Astrocyte of the spinal cord (primary cell): ENCODE measurements at places on chromosomes 11 and 22.

DNA sequence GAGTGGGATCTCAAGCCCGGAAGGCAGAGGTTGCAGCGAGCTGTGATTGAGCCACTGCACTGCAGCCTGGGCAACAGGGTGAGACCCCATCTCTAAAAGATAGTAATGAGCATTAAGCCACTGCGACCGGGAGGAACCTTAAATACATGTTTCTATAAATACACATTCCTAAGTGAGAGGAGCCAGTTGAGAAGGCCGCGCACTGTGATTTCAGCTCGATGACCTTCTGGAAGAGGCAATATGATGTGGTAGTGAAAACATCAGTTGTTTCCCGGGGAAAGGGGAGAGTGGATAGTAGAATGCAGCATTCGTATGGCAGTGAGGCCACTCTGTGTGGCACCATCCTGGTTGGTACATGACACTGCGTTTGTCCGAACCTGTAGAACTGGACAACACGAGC is 18.0 kb downstream of the PTDSS2 start:
- no peak for DNase-seq

- no peak for DNase-seq
Measured at GRCh38 chr22:43957871-43958270, 2.6 kb downstream of the SAMM50 start.

DNA sequence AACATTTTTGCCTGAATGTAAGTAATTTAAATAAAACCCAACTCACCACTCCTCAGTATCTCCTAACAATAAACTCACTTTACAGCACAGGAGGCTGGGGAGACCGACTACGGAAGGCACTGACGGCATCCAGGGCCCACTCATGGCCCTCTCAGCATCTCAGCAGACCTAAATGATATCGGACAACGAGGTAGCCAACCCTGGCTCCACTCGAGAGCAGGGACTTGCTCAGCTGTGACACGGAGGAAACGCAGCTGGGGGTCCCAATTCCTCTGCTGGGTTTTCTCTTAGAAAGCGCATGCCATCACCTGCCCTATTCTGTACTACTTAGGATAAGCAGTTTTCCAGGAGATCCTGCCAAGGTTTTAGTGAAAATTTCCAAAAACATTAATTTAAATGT is 109.1 kb upstream of the BID start:
- DNase-seq = no peak

- DNase-seq = no peak
Measured at GRCh38 chr22:20218326-20218872, 49.7 kb downstream of the RTN4R start.

- no peak for DNase-seq
Measured at GRCh38 chr11:118625976-118626375, 18.6 kb downstream of the PHLDB1 start.

GRCh38 chr11:76631566-76632308 is 38.8 kb downstream of the LRRC32 start:
- no peak for DNase-seq

GRCh38 chr11:2945757-2946287 is 16.6 kb upstream of the PHLDA2 start:
- DNase-seq = no peak

- no peak for DNase-seq
Measured at GRCh38 chr11:44873537-44873936, 77.1 kb downstream of the TP53I11 start.

DNA sequence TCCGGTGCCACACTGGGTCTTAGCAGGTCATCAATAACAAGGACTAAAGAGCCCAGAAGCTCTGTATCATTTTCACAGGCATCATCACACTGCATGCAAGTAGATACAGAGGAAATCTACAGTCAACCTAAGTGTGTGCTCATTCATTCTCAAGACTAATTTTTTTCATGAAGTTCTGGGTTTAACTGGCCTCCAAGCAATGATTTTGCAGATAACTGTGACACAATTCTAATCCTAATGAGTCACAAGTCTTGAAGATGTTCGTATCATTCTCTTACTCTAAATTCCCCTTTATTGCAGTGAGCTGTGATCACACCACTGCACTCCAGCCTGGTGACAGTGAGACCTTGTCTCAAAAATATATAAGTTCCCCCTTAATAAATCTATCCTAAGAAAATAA is 2.5 kb downstream of the OR52W1 start:
- no peak for DNase-seq

- DNase-seq = peak; percentile 68
Measured at GRCh38 chr11:121112498-121113455, 11.7 kb downstream of the TECTA start.

- no peak for DNase-seq
Measured at GRCh38 chr11:32935462-32936029, 42.9 kb downstream of the QSER1 start.

DNA sequence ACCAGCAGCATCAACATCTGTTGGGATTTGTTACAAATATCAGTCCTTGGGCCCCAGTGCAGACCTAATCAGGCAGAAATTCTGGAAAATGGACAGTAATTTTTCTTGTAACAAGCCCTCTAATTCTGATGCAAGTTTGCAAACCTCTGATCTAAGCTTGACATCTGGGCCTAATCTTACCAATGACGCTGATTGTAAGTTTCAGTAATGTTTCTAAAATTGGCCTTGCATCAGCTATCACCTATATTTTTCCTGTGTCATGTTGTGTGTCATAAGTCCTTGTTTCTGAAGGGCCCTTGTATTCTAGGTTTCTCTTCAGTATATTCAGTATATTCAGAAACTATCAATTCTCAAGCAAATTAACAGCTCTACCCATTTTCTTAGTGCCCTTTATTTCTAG is 36.4 kb downstream of the ZNF215 start:
- no peak for DNase-seq

- DNase-seq = no peak
Measured at GRCh38 chr11:7643314-7643713, 30.0 kb downstream of the CYB5R2 start.

DNA sequence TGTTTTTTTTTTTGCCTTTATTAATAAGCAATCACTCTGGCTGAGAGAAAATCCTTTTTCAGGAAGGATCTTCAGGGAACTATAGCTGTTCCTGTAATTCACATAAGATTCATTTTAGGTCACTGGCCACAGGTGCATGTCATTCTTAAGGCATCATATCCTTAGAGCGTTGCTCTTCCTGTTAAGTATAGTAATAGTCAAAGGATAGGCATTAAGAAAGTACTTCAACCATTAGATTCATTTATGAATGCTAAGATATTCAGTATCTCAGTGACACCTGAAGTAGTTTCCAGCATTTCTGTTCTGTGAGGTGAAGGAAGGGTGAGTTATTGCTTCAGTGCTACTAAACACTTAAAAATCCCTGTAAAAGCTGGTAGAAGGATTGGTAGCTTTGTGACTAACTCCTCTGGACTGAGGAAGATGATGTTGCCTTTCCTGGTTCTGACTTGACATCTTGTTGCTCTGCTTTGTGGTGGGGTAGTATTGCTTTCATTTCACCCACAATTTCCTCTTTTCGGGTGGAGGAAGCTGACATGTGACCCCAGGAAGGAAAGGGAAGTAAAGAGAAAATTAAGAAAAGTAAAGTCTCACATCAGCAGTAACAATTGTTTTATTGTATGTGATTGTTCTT is 34.7 kb downstream of the RNF169 start:
- DNase-seq = peak; percentile 42

- DNase-seq = no peak
Measured at GRCh38 chr11:113628912-113629311, 77.2 kb downstream of the TMPRSS5 start.

DNA sequence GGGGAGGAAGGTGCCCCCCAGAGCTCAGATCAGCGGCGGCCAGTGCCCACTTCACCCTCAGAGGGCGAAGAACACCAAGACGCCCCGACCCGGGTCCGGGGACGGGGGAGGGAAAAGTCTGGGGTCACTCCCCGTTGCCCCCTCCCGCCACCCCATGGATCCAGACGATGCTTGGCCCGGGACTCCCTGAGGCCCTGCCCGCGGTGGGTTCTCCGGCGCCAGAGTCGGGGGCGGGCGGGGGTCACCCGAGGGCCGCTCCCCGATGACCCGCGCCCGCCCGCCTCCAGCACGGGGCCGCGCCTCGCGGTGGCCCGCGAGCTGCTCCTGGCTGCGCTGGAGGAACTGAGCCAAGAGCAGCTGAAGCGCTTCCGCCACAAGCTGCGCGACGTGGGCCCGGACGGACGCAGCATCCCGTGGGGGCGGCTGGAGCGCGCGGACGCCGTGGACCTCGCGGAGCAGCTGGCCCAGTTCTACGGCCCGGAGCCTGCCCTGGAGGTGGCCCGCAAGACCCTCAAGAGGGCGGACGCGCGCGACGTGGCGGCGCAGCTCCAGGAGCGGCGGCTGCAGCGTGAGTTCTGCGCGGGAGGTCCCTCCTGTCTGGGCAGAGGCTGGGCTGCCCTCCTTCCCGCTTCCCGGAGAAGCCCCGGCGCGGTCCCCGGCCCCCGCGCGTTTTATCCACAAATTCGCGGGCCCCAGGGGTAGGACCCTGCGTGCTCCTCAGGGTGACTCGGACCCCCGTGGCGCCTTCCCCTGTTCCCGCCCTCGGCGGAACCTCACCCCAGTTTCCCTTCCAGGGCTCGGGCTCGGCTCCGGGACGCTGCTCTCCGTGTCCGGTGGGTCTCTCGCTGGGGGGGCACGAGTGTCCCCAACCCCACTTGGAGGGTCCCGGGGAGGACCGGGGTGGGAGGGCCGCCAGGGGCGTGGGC is 1.1 kb downstream of the NLRP6 start:
- DNase-seq = no peak

GRCh38 chr22:24119476-24119875 is 61.8 kb upstream of the SUSD2 start:
- DNase-seq = no peak

GRCh38 chr11:79151396-79151795 is 289.4 kb downstream of the TENM4 start:
- no peak for DNase-seq

- no peak for DNase-seq
Measured at GRCh38 chr11:34594603-34595002, 26.3 kb upstream of the EHF start.

- no peak for DNase-seq
Measured at GRCh38 chr11:74507582-74507981, 14.1 kb upstream of the LIPT2 start.

GRCh38 chr22:28521451-28521850 is 158.2 kb downstream of the TTC28 start:
- DNase-seq = no peak

GRCh38 chr11:2726964-2727363 is 27.2 kb upstream of the KCNQ1OT1 start:
- DNase-seq = no peak

DNA sequence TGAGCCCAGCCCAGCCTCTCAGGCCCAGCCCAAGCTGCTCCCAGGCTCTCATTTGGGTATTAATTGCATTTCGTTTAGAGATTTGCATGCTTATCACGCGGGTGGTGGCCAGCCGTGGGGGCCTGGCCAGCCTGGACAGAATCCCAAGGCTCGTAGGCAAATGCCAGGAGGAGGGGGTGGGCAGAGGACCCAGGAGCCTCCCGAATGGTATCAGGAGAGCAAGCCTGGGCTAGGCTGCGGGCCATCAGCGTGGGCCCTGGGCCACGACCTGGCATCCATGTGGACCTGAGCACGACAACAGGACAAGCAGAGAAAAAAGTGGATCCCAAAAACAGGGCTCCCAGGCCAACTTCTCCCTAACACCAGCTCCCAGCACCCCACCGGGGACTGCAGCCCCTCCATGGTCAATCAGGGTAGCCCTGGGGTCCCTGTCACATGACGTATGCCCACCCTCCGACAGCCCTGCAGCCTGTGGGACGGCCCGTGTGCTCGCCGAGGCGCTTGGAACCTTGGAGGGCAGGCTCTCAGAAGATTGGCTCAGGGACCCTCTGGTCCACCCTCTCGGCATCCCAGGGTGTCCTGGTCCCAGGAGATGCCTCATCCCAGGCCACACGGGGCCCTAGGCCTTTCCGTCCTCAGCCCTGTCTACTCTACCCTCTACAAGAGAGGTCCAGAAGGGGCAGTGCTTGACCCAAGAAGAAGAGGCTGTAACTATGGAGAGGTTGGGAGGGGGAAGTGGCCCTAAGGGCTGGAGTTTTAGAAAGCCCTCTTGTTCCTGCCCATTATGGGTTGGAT is 8.8 kb downstream of the ASCL2 start:
- no peak for DNase-seq

DNA sequence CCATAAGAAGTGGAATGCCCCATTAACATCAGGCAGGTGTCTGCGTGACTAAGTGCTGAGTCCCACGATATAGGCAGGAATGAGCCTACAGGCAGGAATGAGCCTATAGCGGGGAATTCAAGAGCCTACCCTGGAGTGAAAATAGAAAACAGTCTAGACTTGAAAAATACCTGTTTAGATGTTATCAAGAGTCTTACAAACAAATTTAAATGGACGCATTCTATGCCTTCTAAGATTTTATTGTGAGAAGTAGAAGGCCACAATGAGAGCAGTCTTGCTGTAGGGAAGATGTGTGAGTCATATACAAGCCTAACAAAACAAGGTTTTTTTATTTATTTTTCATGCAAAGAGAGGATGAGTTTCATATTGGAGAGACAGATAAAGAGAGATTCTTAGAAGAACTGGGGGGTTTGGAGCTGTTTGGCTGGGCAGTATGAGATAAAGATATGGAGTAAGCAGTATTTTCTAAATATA is 200.8 kb upstream of the ZC3H12C start:
- peak; percentile 3 for DNase-seq

GRCh38 chr22:44279069-44279360 is 33.7 kb downstream of the SHISAL1 start:
- no peak for DNase-seq

DNA sequence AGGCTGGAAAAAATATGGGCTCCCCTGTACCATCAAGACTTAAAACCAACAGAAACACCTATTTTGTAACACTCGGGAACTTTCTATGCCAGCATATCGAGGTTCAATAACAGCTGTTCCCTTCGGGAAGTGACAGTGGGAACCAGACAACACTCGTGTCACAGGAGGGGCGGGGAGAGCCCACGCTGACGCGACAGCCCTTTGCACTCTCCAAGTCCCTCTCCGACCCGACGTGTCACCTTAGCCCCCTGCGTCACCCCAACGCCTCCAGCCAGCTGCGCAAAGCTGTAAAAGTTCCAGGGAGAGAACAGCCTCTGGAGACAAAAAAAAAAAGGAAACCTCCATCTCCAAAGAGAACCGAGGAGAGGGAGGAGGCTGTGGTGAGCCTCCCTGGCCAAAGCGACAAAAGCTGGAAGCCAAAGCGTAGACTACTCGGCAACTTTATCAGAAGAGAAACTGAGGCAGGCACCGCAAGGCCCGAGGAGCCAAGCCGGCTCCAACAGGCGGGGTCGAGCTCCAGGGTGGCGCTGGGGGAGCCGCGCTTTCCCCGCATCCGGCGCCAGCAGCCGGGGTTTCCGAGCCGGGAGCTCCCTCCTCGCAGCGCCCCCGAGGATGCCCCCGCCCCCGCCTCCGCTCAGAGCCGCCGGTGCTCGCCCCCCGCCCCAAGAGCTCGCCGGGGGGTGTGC is 751 bp downstream of the ARFGAP3 start:
- no peak for DNase-seq

DNA sequence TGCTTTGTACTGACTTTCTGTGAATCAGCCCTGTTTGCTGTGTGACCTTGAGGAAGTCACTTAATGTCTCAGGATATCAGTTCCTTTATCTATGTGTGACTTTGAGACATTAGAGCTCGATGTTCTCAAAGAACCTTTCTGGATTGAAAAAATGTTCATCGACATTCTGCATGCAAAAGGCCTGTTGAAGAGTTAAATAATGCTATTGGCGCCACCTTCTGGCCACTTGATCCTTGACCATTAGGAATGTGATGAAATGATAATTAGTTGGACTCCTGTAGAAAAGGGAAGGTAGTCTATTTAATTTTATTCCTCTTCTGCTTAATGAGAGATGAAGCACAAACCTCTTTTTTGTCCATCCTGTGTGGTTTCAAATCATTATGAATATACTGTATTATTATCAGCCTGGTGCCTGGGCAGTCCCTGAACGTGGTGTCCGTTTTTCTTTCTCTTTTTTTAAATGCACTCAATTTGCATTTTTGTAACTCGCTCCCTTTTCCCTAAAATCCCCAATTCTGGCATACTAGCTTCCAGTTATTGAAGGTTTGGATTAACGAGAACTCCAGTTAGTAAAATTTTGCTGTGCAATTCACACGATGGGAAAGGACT is 20.7 kb downstream of the ELF5 start:
- peak; percentile 69 for DNase-seq
